Aorta (tissue), 5 donors: ENCODE measurements at places on chromosomes 11 and 22. TPM values are rescaled to one million over a fixed set of nuclear protein-coding genes. Genes with fewer than 3 reads are reported as not detected.

The OR4C3 gene
- total RNA-seq = not detected

The TOMT gene
- not detected for total RNA-seq

The PANX3 gene
- total RNA-seq = not detected

The SCGB1C1 gene
- not detected for total RNA-seq

The GDPD4 gene
- total RNA-seq = not detected

The MEI1 gene
- 1.4 TPM for total RNA-seq

The NOX4 gene
- 91.9 TPM for total RNA-seq

The NELL1 gene
- not detected for total RNA-seq

The C11orf91 gene
- not detected for total RNA-seq

The HBG2 gene
- total RNA-seq = not detected

The OR5T1 gene
- not detected for total RNA-seq

The STX5 gene
- total RNA-seq = 46.4 TPM

The SERPIND1 gene
- 0.15 TPM for total RNA-seq

The CARD18 gene
- total RNA-seq = not detected

The OR6T1 gene
- not detected for total RNA-seq

The DGAT2 gene
- total RNA-seq = 2.3 TPM

The DSCAML1 gene
- total RNA-seq = 2.2 TPM

The ANGPTL5 gene
- total RNA-seq = 3.3 TPM

The PLAAT4 gene
- 39.8 TPM for total RNA-seq

The CRKL gene
- 45.9 TPM for total RNA-seq

The ANKK1 gene
- 0.57 TPM for total RNA-seq

The TRIM51 gene
- total RNA-seq = not detected

The TRIM49 gene
- total RNA-seq = not detected

The OR51T1 gene
- not detected for total RNA-seq

The TNNI2 gene
- 0.81 TPM for total RNA-seq

The ACO2 gene
- total RNA-seq = 60.7 TPM

The SLC22A8 gene
- not detected for total RNA-seq

The CLDN5 gene
- total RNA-seq = 69.2 TPM

The OR51I1 gene
- total RNA-seq = 0.42 TPM

The CALCA gene
- total RNA-seq = not detected

The CERK gene
- 38.1 TPM for total RNA-seq

The CD3D gene
- 3.9 TPM for total RNA-seq

The NPTXR gene
- 21.9 TPM for total RNA-seq

The OR11H1 gene
- total RNA-seq = not detected

The TPBGL gene
- 0.30 TPM for total RNA-seq

The ZC3H7B gene
- total RNA-seq = 34.8 TPM

The BBOX1 gene
- 0.45 TPM for total RNA-seq

The PSMA1 gene
- 117 TPM for total RNA-seq

The TBX10 gene
- not detected for total RNA-seq

The RHOD gene
- 20.1 TPM for total RNA-seq

The FGF19 gene
- not detected for total RNA-seq

The NLRP14 gene
- total RNA-seq = not detected

The MTMR2 gene
- 40.6 TPM for total RNA-seq

The THY1 gene
- total RNA-seq = 80.9 TPM

The RAG2 gene
- total RNA-seq = not detected

The FOXRED1 gene
- total RNA-seq = 25.4 TPM

The APOBEC3B gene
- not detected for total RNA-seq

The OR2D2 gene
- not detected for total RNA-seq
